ENCODE measurements at places on chromosomes 1 and 21.
A peak's percentile ranks its signal among the peaks of the same experiment; 100 is the strongest.

DNA sequence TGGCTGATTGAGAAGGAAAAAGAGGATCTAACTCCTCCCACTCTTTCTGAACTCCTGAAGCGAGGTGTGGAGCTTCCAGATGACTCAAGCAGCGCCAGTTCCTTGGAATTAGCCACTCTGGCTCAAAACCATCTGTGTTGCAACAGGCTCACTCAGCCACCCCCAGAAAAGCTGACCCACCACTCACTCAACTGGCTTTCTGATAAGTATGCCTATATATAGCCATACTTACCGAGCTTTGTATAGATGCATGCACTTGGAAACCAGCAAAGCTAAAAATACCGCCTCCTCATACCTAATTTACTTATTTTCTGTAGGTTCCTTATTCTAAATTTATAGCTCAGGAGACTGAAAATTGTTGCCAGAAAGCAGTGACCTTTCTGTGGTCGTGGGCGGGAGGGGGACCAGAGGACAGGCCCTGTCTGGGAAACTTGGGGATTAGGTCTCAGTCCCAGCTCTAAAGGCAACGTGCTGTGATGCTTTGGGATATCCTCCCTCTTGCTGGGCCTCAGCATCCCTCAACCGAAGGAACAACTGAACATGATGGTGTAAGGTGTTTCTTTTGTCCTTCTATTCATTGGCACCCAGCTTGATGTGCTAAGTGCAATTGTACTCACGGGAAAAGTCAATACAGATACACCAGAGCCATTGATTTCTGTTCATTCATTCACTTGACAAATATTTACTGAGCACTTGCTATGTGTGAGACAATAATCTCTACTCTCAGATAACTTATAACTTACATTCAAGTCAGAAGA, 65.7 kb downstream of the NENF start:
- peak; percentile 26 for DNase-seq

GRCh38 chr21:26116456-26117011, 54.0 kb downstream of the APP start:
- DNase-seq = no peak

- no peak for DNase-seq
Observed at GRCh38 chr1:193774536-193775323, 588.3 kb upstream of the B3GALT2 start.

DNA sequence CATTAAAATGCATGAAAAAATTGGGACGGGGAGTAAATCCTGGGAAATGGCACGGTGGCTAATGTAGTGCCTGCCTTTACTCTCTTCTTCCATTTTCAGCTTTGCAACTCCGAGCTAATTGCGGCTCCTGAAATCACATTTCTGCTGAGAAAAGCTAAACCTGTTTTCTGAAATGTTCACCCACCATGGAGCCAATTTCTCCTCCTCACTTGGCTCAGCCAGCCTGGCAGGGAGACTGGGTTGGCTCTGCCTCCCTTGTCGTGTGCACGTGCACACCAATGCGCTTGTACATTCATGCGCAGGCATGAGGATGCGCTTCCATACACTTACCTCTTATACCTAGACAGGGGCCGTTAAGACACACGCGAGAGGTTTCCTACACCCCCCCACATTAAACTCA, 165.4 kb downstream of the PLXNA2 start:
- DNase-seq = no peak

DNA sequence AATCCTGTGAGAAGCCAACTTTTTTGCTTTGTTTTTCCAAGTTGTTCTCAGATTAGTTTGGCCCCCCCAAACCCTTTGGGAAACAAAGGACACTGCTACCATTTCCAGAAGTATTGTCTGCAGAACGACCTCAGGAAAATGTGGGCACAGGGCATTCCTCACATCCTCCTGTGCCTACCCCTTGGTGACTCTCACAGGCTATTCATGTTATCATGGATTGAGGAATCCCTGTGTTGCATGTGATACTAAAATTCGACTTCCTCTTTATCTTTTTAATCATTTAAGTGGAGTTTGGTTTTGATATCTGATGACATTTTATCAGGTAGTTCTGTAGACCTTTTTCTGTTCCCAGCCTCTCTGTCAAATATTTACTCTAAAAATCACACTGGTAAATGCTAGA, 184.5 kb downstream of the FASLG start:
- no peak for DNase-seq

- DNase-seq = no peak
Observed at GRCh38 chr1:180256341-180257027, 26.4 kb downstream of the LHX4 start.

DNA sequence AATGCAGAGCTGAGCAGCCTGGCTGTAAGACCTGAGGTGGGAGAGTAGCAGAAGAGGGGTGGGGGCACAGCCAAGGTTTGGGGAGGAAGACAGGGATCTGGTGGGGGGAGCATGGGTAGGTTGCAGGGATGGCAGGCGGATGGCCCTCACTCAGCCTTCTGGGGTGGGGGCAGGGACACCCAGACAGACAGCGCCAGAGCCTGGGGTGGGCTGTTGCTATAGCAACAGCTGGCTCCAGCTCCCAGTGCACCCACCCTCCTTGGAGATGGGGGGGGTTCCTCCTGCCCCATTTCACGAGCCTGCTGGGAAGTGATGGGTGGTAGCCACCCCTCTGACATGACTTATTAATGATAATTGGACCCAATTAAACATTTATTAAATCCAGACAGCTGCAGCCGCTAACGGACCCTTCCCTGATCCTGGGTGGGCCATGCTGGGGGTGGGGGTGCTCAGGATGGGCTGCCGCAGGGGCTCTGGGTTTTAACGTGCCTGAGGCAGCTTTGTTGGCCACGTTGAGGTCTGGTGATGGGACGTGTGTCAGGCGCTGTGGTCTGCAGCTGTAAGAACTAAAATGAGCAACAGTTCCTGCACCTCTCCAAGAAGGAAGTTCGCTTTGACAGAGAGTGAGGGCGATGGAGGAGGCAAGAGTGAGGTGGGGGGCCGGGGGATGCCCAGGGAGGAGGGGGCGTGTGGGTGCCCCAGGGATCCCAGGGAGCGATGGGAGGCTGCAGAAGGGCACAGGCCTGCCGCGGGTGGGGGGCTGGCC, 19.4 kb downstream of the AGRN start:
- DNase-seq = no peak

GRCh38 chr1:24089743-24090555, 22.0 kb downstream of the MYOM3 start:
- no peak for DNase-seq

GRCh38 chr21:28540514-28540913, 452.2 kb downstream of the LTN1 start:
- no peak for DNase-seq

- DNase-seq = no peak
Observed at GRCh38 chr1:94542088-94542870, 720 bp upstream of the F3 start.

DNA sequence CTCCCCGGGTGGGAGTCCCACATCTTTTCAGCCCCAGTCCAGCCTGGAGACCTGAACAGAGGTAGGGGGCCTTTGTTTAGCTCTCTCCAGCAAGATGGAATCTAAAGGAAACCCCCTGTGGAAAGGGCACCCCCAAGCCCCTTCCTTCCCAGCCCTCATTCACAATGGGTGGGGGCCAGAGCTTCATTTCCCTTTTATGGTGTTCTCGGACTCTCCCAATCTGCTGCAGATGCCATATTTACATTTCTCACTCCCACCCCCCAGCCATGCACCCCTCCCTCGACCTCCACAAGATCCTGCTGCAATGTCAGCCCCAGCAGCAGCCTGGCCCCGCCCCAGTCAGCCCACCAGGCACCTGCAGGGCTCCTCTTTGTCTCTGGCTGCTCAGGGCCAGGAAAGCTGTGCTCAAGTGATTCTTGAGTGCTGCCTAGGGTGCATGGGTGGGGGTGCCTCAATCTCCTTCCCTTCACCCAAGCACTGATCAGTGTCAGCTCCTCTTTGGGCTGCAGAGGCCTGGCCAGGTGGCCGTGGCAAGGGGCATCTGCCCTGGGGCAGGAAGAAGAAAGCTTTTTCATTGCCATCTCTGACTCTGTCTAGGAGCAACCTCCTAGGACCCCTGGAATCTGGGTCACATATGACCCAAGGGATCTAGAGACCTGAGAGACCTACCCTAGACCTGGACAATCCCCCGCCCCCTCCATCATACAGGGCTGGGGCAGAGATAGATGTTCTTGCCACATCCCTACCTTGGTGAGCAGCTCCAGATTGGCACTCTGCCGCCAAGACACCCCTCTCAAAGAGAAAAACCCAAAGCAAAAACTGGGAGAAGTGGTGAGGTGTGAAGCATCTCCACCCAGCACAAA, 1.7 kb downstream of the KIF21B start:
- DNase-seq = no peak

- no peak for DNase-seq
Observed at GRCh38 chr21:27314131-27314530, 347.2 kb upstream of the ADAMTS5 start.

DNA sequence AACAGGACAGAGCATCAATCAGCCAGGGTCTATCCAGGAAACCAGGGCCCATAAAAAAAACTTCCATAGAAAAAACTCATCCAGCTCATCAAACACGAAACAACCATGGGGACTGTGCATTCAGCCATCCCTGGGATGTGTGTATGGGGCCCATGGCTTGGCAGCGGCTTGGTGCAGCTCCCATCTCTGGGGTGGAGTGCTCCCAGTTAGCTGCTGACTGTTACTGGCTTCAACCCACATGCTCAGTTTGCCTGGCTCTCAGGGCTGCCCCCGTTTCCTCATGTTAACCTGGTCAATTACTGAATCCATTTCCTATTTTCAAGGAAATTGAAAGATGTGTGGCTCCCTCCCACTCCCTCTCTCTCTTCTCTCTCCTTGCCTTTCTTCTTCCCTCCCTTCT, 37.3 kb upstream of the STUM start:
- DNase-seq = no peak

DNA sequence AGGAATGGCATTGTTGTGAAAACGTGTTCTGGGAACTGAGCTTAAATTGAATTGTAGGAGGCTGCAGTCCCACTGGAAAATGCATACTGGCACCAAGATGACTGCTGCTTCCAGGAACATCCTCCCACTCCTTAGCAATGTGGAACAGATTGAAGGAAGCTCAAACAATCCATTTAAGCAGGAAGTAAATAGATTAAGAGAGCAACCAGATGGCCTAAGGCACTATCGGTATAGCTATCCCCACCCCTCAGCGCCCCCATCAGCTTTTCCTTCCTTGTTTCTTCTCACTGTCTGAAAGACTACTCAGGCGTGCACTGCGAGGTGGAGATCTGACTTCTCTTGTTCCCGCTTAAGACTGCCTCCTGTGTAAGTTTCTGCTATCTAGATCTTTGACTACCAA, 4.0 kb upstream of the IFI16 start:
- no peak for DNase-seq
